NCI-H1105 (cell line): ENCODE measurements at places on chromosomes 13 and 19.
A peak's percentile ranks its signal among the peaks of the same experiment; 100 is the strongest.

GRCh38 chr19:7188698-7189629 is 105.2 kb downstream of the INSR start:
- DNase-seq = no peak

DNA sequence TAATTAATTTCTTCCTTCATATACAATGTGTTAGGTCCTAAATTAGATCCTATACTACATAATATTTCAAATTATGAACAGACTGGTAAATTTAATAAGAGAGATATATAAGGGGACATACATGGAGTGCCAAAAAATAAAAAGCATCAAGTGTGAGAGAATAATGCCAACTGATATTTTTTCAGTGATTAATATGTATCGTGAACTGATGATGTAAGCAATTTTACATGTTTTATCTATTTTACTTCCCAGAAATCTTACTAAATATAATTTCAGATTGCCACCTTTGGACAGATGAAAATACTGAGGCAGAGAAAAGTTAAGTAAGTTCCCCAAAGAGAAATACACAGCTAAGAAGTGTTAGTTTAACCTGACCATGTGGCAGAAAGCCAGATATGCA is 870.8 kb downstream of the SLITRK5 start:
- DNase-seq = no peak

GRCh38 chr19:44675521-44675920 is 4.2 kb downstream of the CEACAM19 start:
- DNase-seq = no peak

GRCh38 chr19:11194656-11195558 is 2.4 kb downstream of the KANK2 start:
- no peak for DNase-seq

- peak; percentile 27 for DNase-seq
Observed at GRCh38 chr19:17420475-17420924, 653 bp downstream of the MVB12A start.
